T-helper 9 cell (primary cell): ENCODE measurements at places on chromosomes 2 and 18.

DNA sequence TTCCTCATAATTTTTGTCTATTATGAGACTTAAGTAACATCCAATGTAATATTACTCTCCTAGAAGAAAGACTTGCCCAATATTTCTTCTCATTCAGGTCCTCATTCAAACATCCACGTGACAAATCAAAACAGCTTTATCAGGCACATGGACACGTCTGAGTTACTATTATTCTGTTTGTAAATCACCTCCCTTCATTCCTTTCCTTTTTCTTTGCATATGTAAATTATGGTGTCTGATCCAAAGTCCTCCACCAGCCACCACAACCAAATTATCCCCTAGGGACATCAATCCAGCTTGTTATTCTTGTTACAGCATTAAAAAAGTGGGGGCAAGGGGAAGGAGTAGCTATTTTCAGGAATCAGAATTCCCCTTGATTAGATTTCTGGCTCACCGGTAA, 7.1 kb downstream of the TMEM163 start:
- no peak for DNase-seq

DNA sequence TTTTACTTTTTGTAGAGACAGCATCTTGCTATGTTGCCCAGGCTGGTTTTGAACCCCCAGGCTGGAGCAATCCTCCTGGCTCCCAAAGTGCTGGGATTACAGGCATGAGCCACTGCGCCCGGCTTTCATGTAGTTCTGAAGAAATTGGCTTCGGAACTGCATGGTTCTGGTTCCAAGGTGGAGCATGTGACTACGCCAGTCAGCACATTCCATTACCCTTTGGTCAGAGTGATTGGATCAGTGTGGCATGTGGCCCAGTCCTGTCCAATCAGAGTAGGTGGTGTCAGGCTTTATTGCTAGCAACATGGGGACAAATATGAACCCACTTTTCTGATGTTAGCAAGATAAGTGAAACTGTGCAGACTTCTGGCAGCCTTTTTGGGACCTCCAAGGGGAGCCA, 16.3 kb upstream of the ATOH8 start:
- no peak for DNase-seq

DNA sequence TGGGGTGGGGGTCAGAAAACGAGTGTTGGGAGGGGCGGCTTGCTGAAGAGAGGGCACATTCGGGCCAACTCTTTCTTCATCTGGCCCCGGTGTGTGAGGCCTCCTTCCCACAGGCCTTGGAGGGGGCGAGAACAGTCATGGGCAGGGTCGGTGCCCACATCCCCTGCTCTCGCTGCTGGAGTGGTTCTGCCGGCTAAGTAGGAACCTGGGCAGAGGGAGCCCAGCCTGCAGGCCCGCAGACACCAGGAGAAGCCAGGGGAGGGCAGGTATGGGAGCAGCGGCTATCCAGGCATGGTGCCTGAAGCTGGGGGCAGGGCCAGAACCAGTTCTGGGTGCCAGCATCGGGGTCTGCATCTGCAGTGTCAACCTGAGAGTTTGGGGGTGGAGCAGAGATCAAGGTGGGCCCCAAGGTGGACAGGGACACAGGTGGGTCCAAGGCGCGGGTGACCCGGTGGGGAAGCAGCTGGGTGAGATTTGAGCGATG, 46.6 kb upstream of the HPCAL1 start:
- no peak for DNase-seq

DNA sequence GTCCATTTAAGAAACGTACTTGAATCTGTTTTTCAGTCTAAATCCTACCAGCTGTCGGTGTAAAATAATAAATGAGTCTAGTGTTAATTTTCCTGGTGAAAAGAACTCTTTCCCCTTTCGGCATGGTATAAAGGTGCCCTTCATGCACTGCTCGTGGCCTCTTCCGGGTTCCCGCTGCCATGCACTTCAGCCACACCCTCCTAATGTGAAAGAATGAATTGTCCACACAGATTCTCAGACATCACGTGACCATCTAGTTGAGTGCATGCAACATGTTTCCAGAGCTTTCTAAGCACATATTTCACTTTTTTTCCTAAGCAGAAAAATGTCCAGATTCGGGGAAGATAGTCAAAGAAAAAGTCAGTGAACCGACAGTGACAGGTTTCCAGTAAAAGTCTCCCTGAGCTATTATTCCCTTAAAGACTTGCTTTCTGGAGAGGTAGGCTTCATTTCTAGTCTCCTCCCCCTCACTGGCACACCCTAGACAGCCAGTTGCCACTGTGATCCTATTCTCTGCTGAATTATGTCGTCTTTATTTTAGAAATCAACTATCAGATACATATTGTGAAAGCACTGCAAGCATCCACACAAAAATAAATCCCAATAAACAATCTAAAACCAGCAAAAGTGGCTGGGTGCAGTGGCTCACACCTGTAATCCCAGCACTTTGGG, 65.9 kb upstream of the RPL31 start:
- DNase-seq = no peak

DNA sequence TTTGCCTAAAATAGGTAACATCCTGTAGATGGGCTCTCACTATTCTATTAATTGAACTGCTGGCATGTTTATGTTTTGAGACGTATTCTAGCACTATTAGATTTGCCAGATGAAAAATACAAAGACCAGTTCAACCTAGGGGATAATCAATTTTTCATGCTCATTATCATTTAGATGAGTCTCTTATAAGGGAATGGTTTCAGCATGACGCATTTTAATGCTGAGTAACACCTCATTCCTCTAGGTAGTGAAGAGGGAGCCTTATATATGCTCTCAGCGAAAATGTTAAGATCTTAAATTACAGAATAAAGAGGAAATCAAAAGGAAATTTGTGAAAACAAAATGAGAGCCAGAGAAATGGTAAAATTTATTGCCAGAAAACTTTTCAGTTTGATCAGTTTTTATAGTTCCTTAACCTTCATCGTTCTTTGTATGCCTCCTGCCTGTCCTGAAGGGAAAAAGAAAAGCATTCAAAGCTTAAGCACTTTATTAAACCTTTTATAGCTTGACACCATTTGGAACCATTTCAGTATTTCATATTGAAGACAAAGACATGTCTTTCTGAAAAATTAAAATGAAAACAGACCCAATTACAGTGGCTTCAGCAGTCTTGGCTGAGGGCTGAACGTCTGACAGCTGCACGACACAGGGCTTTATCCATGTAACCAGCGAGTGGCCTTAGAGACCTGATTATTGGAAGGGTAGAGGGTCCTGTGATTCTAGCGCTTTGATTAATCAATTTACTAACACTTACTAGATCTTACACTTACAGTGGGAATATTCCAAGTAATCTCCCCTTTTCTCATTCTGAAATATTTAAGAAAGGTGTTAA, 112.8 kb downstream of the ADCYAP1 start:
- DNase-seq = no peak

DNA sequence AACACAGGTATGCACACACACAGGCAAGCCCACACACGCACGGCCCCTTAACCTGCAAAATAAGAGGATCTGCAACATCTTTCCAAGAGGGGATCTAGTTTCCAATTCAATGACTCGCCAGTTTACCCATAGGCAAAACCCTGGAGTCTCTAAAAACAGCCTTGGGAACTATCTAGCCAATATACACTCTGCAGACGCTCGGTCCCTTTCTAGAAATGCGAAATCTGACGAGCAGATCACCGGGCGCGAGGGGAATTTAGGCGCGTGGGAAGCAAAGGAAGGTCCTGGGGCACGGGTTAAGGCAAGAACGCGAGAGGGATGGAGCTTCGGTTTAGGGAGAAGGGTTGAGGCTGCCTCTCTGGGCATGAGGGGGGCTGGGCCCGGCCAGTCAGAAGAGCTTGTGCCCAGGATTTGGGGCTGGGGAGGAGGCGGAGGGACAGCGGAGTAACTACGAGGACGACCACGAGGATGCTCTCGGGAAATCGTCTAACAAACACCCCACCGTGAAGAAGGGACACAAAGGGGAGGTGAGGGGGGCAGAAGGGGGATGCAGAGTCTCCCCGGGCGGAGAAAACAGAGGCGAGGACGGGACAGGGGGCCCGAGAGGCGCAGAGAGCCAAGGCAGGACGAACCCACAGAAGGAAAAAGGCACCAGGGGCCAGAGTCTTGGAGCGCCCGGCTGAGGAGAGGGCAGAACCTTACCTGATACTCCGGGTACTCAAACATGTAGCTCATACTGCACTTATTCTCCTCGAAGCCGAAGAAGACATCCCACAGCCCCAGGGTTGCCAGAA, 542 bp downstream of the PGAP1 start:
- DNase-seq = peak; percentile 4

DNA sequence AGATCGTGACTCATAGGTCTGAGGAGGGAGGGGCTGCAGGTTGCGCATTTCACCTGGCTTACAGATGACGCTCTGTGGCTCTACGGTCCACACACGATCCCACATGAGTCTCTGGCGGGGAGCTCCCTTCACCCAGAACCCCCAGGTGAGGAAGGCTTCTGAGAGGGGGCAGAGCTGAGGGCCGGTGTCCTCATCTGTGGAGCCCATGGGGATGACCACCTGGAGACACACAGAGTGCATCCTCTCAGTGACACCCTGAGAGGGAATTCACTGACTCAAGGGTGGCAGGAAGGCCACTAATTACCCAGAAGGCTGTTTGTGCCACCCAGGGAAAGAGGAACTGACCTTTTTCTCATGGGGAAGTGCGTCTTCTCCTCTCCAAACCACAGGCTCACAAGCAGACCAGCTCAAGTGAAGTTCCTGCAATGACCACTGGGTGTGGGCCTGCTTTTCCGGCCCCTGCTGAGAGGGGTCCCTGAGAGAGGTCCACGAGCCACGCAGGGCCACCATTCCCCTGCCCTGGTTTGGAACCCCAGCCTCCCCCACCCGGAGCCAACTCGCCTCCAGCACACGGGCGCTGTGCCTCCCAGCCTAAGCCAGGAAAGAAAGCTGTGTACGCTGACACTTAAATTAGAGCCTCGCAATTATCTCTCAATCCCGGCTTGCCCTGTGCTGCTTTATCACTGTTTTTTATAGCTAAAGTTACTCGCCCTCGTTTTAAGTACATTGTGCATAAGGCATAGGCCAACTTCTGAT, 114.1 kb downstream of the BCL11A start:
- no peak for DNase-seq

DNA sequence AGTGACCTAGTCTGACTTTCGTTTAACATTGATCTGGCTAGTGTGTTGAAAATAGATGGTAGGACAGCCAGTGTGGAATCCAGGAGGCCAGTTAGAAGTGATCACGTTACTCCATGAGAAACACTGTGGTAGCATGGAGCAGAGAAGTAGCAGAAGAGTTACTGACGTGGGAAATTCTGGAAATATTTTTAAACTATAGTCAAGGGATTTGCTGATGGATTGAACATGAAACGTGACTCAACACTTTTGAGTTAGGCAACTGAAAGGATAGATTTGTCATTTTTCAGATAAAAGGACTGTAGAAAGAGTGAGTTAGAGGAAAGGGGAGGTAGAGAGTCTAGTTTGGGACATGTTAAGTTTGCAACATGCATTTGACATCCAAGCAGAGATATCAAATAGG, 130.4 kb downstream of the IRS1 start:
- DNase-seq = no peak

GRCh38 chr2:136502660-136503059, 262.7 kb upstream of the THSD7B start:
- no peak for DNase-seq

DNA sequence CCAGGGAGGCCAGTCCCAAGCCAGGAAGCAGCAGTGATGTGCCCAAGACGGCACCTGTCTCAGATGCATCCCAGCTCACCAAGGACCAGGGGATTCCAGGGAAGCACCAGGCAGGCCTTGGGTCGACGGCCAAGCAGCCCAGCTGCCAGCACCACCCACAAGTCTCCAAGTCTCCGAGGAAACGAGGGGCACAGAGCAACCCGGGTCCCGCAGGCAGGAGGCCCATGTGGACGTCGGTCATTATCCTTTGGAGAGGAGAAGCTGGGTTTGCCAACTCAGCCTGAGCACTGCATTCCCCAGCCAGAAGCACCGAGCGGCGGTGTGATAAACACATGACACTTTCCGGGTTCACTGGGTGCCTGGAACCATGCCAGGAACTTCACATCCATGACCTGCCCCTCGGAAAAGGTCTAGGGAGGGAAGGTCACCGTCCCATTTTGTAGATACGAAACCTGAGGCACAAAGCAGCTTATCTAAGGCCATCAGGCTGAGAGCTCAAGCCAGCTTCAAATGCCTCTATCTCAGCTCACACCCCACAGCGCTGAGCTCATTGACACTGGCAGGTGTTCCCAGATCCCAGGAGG, 104.5 kb downstream of the ZNF516 start:
- no peak for DNase-seq

GRCh38 chr2:25098056-25098455, 56.2 kb downstream of the EFR3B start:
- DNase-seq = no peak

DNA sequence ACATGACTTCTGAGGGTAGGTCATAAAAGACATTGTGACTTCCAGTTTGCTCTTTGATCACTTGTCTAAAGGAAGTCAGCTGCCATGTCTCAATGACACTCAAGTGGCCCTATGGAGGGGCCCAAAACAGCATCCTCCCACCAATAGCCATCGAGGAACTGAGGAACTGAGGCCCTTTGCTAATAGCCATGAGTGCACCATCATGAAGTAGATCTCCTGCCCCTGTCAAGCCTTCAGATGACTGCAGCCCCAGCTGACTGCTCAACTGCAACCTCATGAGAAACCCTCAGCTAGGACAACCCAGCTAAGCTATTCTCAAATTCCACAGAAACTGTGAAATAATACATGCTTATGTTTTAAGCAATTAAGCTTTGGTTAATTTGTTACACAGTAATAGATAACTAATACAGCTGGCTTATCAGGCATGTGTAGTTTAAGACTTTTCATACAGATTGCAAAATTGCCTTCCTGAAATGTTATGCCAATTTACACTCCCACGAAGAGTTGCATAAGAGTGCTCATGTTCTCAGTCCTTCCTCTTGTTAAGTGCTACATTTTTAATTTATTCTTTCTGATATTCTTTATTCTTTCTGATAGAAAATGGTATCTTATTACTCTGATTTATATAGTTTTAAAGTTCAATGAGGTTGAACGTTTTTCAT, 105.6 kb upstream of the NDUFV2 start:
- DNase-seq = no peak

GRCh38 chr18:62386601-62387000, 61.5 kb downstream of the TNFRSF11A start:
- no peak for DNase-seq

- no peak for DNase-seq
Measured at GRCh38 chr2:181454686-181455450, 2.3 kb upstream of the ITGA4 start.

- no peak for DNase-seq
Measured at GRCh38 chr2:148027822-148028221, 6.9 kb downstream of the MBD5 start.

GRCh38 chr2:49332415-49332814, 178.1 kb upstream of the FSHR start:
- DNase-seq = no peak

DNA sequence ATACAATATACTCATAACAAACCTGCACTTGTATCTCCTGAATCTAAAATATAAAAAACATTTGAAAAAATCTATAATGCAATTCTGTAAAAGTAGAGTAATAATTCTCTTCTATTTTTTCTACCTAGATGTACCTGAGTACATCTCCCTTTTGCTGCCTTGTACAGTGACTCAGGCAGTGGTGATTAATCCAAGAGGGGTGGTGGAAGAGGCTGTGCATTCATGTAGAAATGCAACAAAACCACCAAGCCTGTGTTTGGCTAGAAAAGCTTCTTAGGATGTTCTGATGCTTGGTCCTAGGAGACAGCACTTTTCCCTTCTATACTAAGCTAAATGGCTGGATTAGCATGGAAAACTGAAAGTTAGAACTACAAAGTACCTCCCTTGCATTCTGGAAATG, 245.8 kb downstream of the DPP10 start:
- no peak for DNase-seq

- peak; percentile 26 for DNase-seq
Measured at GRCh38 chr2:9656270-9656766, 25.5 kb upstream of the YWHAQ start.
